ENCODE measurements at places on chromosomes 13 and 19.

DNA sequence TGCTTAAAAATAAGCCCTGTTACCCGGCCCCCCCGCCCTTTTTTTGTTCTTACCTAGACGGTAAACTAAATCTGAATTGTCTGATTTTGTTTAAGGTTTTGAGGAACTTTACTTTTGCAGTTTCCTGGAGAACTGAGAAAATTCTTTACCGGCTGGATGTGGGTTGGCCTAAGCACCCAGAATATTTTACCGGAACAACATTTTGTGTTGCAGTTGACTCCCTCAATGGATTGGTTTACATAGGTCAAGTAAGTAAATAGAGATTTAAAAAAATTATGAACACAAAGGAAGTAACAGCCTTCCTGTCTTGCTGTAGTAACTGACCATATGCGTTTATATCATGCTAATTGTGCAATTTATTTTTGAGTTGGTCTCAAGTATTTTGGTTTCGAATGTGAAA is 785 bp downstream of the NHLRC3 start:
- DNase-seq = no peak

DNA sequence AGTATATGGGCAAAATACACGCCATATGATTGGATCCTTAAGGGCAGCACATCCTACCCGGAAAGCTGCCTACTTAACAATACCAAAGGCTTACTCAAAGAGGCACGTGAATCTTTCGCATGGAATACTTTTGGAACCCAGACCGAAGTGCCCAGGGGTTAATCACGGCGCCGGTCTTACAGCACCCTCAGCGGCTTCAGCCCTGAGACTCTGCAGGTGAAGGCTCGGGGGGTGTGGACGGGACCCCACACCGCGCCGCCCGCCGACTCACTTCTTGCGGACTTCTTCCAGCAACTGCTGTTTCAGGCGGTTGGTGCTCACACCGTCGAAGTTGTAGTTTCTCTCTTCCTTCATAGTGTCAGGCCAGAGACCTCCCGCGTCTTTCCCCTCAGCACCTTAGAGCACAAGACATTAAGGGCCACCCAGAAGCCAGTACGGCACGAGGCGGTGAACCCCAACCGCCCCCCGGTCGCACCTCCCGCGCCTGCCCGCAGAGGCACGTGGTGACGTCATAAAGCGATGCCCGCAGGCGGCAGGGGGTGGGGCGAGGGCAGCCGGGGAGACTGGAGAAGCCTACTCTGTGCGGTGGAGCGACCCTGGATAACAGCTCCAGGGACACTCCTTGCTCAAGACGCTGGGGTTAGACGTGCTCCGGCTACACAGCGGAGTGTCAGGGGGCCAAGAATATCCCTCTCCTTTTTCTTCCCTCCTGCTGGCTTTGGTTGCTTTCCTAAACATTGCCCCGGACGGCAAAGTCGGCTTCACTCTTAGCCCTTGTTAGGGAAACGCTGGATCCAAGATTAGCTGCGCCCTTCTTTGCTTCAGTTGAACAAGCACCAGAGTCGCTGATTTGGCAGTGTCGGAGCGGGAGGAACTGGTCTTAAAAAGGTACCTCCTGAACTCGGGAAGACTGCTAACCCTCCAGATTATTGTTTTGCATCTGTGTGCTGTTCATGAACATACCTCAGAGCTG is at the start of gene CCDC169:
Gene CCDC169, minus strand, starts transcription at position 449 of the 973 bp plus-strand sequence. Its CDS starts 95 bp downstream, at position 354.
- DNase-seq = peak; percentile 68

DNA sequence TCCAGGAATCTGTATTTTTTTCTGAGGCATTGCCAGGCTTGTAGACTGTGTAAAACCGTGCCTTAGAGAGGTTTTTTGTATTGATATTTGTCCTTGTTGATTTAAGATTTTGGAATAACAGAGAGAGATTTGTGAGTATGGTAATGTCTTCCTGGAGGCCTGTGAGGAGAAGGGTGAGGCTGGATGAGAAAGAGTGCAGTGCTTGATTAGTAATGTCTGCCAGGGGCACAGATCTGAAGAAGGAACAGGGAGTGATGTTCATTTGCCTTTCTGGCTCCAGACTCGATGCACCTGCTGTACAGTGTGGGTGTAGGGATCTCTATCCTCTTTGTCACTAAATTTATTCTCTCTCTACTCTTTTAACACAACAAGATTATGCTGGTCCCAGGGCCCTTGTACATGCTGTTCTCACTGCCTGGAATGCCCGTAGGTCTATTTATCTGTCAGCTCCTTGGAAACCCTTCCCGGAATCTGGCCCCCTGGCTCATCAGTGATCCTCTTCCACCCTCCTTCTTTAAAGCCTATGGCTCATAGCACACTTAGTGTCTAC is 4.2 kb downstream of the FIZ1 start:
- no peak for DNase-seq

DNA sequence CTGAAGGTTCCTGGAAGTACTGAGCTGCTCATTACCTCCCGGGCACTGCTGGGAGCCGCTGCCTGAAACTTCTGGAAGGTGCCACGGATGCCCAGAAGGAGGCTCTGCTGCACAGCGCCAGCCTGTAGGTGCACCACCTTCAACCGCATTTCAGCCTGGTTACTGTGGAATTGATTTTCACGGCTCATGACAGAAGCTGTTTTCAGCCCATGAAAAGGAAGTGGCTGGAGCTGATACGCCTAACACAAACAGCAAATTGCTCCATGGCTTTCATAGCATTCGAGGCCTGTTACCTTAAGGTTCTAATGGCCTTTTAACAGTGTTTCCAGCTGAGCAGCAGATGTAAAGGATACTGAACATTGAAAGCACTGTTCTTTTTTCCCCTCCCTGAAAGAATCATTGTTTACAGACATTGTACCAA is 22.0 kb downstream of the GPC6 start:
- no peak for DNase-seq

GRCh38 chr13:69280399-69280798 is 827.2 kb upstream of the ATXN8OS start:
- no peak for DNase-seq

GRCh38 chr13:112210371-112210770 is 143.4 kb downstream of the SOX1 start:
- no peak for DNase-seq

- DNase-seq = no peak
These were observed 12.7 kb downstream of the C19orf12 start for GRCh38 chr19:29702161-29702962.

- peak; percentile 54 for DNase-seq
These were observed 94.0 kb downstream of the PTPRS start for GRCh38 chr19:5246554-5247155.

GRCh38 chr19:28466107-28467045 is 746.6 kb downstream of the UQCRFS1 start:
- DNase-seq = peak; percentile 74

DNA sequence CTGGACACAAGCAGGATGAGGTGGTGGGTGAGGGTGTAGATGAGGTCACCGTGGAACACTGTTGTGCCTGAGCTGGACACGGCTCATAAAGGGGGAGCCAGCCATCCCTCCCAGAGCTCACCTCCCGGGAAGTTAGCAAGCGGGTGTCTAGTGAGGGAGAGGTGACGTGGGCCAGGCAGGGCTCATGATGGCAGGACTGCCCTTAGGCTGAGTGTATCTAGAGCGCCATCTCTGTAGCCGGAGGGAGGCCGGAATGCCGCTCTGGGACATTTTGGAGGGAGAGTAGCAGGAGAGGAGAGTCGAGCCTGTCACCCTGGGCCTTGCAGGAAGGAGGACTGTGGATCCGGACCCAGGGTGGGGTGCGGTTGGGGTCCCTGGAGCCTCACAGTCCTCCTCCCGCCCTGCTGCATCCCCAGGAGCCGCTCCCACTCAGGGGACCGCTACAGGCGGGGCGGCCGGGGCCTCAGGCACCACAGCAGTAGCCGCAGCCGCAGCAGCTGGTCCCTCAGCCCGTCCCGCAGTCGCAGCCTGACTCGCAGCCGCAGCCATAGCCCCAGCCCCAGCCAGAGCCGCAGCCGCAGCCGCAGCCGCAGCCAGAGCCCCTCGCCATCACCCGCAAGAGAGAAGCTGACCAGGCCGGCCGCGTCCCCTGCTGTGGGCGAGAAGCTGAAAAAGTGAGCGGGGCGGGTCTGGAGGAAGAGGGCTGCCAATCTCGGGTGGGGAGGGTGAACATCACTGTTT is 9.2 kb downstream of the ZNF296 start:
- no peak for DNase-seq

DNA sequence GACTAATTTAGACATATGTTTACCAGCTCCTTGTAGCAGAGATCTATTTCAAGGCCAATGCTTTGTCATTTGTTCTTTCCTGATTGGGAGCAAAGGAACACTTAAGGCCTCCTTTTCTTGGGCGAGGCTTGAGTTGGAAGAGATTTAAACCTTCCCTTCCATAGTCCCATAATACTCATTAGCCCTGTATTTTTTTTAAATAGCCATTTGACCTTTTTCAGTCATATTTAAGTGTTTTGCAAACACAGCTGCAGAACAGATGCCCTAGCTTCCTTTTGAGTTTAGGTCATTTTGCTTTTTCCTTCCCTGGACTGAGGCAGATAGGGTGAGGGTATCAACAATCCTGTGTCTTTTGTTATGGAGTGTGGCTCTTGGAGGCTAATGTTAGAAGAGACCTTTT is 198.3 kb downstream of the NBEA start:
- DNase-seq = no peak

Data from activated naive CD8-positive, alpha-beta T cell treated with anti-CD3 and anti-CD28 coated beads, Interleukin-2, amount 50 U/mL, for 24 hours (primary cell).